Osteoblast (primary cell): ENCODE measurements at places on chromosomes 4 and X. TPM values are rescaled to one million over a fixed set of nuclear protein-coding genes. Genes with fewer than 3 reads are reported as not detected.

GRCh38 chr4:140136509-140136908, 17.5 kb downstream of the MAML3 start:
- no peak overlapping the region for H3K27ac ChIP-seq
- DNase-seq = peak; percentile 87
- no peaks in the 10 kb centered on the region for H3K36me3 ChIP-seq
- H3K4me1 ChIP-seq = peaks cover 10% of the 10 kb centered on the region
- no peak overlapping the region for H3K4me3 ChIP-seq
- no peaks in the 10 kb centered on the region for H3K27me3 ChIP-seq

DNA sequence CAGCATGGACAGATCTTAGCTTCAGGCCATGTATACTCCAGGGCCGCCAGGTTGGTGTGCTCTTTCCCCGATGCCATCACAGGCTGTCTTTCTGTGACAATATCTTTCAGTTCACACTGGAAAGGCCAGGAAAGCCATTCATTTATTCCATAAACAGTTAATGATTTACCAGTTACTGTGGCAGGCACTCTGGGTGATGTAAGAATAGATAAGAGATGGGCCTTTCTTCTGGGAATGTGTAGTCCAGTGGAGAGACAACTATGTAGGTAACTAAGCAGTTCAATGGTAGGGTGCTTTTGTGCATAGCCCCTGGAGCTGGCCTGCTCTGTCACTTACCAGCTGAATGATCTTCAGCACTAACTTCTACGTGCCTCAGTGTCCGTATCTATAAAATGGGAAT, 46.3 kb upstream of the LEF1 start:
- no peaks in the 10 kb centered on the region for H3K4me1 ChIP-seq
- DNase-seq = no peak
- H3K27ac ChIP-seq = no peak overlapping the region
- H3K4me3 ChIP-seq = no peak overlapping the region

Gene UGT2B11
- total RNA-seq = not detected in 2 replicates

DNA sequence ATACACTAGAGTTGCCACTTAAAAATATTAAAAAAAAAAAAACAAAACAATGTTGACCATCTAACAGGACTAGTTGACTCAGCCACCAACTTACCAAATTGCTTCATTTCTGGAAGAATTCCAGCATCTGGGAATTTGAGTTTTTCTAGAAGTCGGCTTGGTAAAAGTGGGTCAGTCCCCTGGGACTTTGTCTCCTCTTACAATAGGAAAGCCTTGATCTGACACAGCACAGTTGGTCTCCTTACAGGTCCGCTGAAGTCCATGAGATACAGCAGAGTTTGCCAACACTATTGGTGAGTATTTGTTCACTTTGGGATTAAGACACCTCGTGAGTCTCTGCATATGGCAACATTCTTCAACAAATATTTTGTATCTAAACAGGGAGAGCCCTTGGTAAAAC, 18.2 kb upstream of the DDIT4L start:
- no peak overlapping the region for H3K27ac ChIP-seq
- no peaks in the 10 kb centered on the region for H3K36me3 ChIP-seq
- H3K27me3 ChIP-seq = no peaks in the 10 kb centered on the region
- H3K4me3 ChIP-seq = no peak overlapping the region

GRCh38 chrX:52424656-52425055, 55.8 kb downstream of the XAGE2 start:
- no peak overlapping the region for H3K4me3 ChIP-seq
- no peaks in the 10 kb centered on the region for H3K36me3 ChIP-seq
- no peak for DNase-seq
- H3K4me1 ChIP-seq = peaks cover 26% of the 10 kb centered on the region
- H3K27me3 ChIP-seq = peaks cover 8% of the 10 kb centered on the region
- H3K27ac ChIP-seq = no peak overlapping the region

DNA sequence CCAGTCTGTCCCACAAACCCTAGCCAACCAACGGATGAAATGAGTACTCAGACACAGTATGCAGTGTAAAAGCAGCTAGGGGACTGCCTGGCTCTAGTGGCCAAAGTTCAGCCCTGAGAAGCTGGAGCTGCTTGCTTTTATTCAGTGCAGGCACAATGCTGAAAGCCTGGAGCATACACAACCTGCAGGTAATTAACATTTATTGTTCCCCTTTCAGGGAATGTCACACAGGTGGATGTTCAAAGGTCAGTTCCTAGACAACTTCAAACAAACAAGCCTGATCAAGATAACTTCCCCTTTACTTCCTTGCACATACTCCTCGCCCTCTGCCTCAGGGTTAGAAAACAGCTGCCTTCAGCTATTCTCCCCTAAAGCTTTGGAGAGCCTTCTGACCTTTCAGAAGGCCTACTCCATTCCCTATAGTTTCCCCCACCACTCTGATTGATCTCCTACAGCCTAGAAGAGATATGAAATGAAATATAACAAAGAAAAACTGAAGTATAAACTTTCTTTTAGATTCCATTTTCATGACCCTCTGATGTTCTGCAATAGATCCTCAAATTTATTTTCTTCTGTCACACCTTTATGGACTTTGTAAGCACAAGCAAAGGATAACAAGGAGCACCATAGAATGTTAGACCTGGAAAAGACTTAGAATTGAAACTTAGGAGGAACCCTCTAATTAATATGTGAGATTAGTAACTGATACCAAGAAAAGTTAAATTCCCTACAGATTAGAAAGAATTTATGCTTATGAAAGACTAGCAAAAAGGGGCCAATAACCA, 6.8 kb upstream of the DCAF8L1 start:
- H3K27me3 ChIP-seq = no peaks in the 10 kb centered on the region
- no peaks in the 10 kb centered on the region for H3K36me3 ChIP-seq

GRCh38 chr4:167964766-167965373, 127.5 kb upstream of the ANXA10 start:
- H3K4me1 ChIP-seq = no peaks in the 10 kb centered on the region
- H3K27ac ChIP-seq = no peak overlapping the region
- no peaks in the 10 kb centered on the region for H3K36me3 ChIP-seq

GRCh38 chrX:133610056-133610455, 194.8 kb upstream of the GPC4 start:
- peaks cover 26% of the 10 kb centered on the region for H3K4me1 ChIP-seq
- peaks cover 5% of the 10 kb centered on the region for H3K27me3 ChIP-seq
- DNase-seq = no peak
- H3K4me3 ChIP-seq = no peak overlapping the region
- H3K27ac ChIP-seq = no peak overlapping the region
- no peaks in the 10 kb centered on the region for H3K36me3 ChIP-seq

Gene BEX3
- 144 and 150 TPM in 2 replicates for total RNA-seq

DNA sequence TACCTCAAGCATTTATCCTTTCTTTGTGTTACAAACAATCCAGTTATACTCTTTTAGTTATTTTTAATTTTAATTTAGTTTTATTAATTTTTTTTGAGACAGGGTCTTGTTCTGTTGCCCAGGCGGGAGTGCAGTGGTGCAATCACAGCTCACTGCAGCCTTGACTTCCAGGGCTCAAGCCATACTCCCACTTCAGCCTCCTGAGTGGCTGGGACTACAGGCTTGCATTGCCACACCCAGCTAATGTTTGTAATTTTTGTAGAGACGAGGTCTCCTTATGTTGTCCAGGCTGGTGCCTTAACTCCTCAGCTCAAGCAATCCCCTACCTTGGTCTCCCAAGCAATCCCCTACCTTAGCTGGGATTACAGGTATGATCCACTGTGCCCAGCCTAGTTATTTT, 45.9 kb downstream of the CDKL5 start:
- no peak overlapping the region for H3K4me3 ChIP-seq
- DNase-seq = no peak
- H3K4me1 ChIP-seq = no peaks in the 10 kb centered on the region
- H3K27me3 ChIP-seq = no peaks in the 10 kb centered on the region

Gene L1CAM
- total RNA-seq = under 0.01 TPM in 2 replicates

GRCh38 chr4:183158062-183158461, 59.0 kb downstream of the WWC2 start:
- peaks cover 12% of the 10 kb centered on the region for H3K4me1 ChIP-seq
- H3K4me3 ChIP-seq = no peak overlapping the region
- no peaks in the 10 kb centered on the region for H3K27me3 ChIP-seq
- H3K36me3 ChIP-seq = no peaks in the 10 kb centered on the region
- no peak for DNase-seq

Gene PLK4
- 2.2 and 2.4 TPM in 2 replicates for total RNA-seq

Gene TLR6
- total RNA-seq = 5.1 and 7.4 TPM in 2 replicates

Gene ARHGEF38
- total RNA-seq = not detected in 2 replicates
